ENCODE measurements at places on chromosomes 1 and 21.

GRCh38 chr21:43799301-43799840, 10.0 kb downstream of the RRP1 start:
- DNase-seq = no peak

- DNase-seq = no peak
Measured at GRCh38 chr1:239868058-239868832, 223.4 kb upstream of the FMN2 start.

GRCh38 chr1:40221977-40222772, 25.6 kb upstream of the TMCO2 start:
- DNase-seq = no peak

DNA sequence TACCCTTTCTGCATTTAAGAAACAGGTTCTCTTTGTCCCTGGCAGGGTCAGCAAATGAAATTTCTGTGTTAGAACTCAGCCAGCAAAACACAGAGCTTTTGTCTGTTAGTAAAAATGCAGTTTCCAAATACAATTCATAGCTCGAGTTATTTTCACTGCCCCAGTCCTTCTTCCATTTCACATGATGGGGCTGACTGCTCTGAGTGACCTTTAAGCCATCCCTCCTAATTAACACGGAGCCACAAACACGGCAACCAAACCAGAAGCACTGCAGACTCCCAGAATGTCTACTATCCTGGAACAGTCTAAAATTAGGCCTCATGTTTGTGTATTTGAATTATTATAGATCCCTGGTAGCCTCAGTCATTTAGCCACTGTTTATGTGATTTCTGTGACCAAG, 99.1 kb upstream of the RGS4 start:
- DNase-seq = no peak

- DNase-seq = peak; percentile 74
Measured at GRCh38 chr1:223748405-223748772, 36.0 kb downstream of the CAPN2 start.

GRCh38 chr1:115211071-115211745, 121.9 kb upstream of the TSPAN2 start:
- DNase-seq = no peak

- DNase-seq = no peak
Measured at GRCh38 chr21:45294509-45295291, 7.0 kb upstream of the POFUT2 start.

- no peak for DNase-seq
Measured at GRCh38 chr1:20949871-20950590, 162.9 kb upstream of the HP1BP3 start.

GRCh38 chr1:91929250-91929649, 20.0 kb upstream of the BRDT start:
- no peak for DNase-seq

DNA sequence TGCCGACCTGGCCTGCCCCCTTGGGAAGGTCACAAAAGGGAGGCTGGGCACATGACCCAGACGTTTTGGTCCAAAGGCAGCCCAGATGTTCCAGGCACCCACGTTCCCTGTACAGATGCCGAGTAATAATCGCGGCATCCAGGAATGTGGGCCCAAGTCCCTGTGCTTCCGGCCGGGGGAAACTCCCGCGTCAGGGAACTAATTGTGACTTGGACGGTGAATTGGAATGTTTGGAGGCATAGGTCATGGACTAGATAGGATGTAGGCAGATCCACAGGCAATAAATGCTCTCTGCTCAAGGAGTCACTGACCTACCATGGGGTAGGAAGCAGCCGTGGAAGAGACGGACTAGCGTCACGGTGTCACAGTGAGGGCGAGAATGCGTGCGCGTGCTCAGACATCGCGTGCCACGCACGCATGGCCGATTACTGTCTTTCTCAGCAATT, 178.4 kb downstream of the DUSP10 start:
- no peak for DNase-seq

- DNase-seq = no peak
Measured at GRCh38 chr21:41891132-41891531, 12.0 kb upstream of the PRDM15 start.

- DNase-seq = no peak
Measured at GRCh38 chr1:220344745-220345144, 72.5 kb upstream of the RAB3GAP2 start.

DNA sequence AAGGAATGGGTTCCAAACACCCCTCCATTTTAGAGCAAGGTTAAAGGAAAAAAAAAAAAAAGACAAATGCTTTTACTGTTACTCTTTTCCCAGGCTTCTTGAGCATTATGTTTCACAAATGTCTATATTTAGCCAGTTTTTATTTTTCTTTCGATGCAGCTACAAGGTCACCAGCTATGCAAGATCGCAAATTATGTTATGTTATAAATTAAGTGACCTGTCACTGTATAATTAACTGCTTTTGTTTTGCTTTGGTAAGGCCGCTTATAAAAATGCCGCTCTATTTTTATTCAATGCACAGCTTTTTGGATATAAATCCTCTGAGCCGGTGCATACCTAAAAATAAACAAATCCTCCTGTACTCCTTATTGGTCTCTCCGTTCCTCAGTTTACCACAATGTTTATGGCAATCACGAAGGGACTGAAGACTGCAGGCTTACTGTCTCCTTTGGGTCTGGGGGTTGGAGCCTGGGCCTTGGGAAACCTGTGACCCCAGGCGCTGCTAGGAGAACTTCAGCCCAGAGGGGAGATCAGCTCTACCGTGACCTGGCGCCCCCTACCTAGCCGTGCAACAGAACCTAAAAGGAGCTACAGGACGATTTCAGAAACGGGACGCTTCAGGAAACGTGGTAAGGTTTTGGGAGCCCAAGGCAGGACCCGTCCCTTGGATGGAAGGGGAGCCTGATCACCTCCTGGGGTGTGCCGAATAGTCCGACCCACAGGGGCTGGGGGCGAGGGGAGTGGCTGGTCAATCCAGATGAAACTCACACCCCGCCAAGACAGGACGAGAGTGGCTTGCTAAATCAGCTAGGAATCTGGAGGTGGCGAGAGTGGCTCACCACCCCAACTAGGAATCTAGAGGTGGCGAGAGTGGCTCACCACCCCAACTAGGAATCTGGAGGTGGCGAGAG, 101.2 kb upstream of the CD55 start:
- DNase-seq = no peak

Measured in activated CD4-positive, alpha-beta T cell treated with anti-CD3 and anti-CD28 coated beads, Interleukin-2, Interleukin-6, amounts not matched to agents 100 ng/mL and 50 ng/mL, durations not matched to agents 16 hours and 8 hours (primary cell).